ENCODE measurements at places on chromosomes 3 and 15. TPM values are rescaled to one million over a fixed set of nuclear protein-coding genes. Genes with fewer than 3 reads are reported as not detected.
A peak's percentile ranks its signal among the peaks of the same experiment; 100 is the strongest.

- no peak for DNase-seq
Measured at GRCh38 chr3:89434621-89435380, 327.4 kb downstream of the EPHA3 start.

DNA sequence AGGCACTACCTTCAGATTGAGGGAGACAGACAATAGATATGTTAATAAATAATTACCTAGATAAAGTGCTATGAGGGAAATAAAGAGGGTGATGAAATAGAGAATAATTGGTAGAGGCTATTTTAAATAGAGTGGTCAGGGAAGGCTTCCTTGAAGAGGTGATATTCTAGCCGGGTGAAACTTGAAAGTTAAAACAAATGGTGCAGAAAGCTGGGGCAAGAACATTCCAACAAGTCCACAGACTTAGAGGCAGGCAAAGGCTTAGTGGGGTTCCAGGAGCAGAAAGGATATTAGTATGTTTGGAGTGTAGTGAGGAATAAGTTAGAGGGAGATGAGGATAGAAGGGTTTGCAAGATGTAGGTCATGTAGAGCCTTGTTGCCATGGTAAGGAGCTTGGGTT lies 10.1 kb downstream of the HACD3 start:
- no peak for DNase-seq

- DNase-seq = no peak
Measured at GRCh38 chr3:18917923-18918322, 230.4 kb upstream of the KCNH8 start.

- no peak for DNase-seq
Measured at GRCh38 chr3:138781012-138781470, 53.7 kb downstream of the PIK3CB start.

DNA sequence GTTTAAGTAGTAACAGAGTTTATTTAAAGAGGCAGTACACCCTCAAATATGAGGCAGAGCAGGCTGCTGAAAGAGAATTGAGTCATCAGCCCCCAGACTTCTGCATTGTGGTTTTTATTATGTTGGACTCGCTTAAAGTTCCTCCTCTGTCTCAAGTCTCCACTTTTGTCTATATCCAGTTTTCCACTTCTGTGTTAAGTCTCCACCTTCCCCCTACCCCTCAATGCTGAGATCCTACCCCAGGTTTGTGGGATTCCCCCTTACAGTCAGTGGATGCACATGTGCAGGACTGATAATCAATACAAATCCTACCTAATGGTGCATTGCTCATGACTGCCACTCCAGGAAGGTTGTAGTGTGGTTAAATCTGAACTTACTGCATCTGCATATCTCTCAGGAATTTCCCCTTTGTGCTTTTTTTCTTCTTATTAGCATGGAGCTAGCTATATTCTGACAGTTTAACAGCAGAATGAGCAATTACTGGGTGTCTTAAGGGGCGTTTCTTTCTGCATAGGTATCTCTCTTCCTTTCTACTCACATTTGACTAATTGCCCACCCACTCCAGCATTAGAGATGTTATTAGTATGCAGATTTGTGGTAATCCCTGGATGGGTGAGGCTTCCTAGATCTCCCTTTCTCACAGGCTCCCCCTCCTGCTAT lies 11.9 kb upstream of the CD200R1L start:
- no peak for DNase-seq

- no peak for DNase-seq
Measured at GRCh38 chr15:83320404-83320803, 35.9 kb upstream of the BNC1 start.

DNA sequence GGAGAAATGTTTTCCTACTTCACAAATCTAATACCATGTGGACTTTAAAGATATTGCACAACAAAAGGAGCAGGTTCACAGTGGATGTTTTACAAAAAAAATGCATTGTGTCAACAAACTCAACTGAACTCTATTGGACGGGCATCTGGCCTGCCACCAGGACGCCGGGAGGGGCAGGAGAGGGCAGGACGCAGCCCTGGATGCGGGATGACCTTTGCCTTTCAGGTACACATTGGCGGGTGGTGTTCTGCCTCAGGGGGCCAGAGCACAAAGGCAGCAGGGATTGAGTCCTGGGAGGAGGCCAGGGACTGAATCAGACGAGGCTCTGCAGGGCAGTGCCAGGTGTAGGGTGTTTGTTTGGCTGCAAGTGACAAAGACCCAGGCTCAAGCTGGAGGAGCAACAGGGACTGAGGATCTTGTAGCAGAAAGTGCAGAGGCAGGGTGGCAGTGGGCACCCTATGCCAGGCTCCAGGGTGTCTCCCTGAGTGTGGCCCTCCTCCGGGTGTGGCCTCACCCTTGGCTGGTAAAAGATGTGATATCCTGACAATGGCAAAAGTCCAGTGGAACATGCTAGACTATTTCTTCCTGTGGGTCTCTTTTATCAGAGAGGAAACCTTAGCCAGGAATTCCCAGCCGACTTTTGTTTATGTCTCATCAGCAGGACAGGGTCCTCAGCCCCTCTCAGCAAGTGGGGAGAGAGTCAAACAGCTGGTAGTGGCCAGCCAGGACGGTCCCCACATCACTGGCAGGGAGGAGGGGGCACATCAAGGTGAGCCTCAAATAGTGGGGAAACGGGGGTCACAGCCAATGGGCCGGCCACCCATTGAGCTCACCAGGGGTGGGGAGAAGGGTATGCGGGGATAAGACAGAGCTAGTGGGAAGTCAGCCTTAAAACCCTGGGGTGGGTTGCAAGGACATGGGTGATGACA lies 29.7 kb upstream of the KLF13 start:
- no peak for DNase-seq

DNA sequence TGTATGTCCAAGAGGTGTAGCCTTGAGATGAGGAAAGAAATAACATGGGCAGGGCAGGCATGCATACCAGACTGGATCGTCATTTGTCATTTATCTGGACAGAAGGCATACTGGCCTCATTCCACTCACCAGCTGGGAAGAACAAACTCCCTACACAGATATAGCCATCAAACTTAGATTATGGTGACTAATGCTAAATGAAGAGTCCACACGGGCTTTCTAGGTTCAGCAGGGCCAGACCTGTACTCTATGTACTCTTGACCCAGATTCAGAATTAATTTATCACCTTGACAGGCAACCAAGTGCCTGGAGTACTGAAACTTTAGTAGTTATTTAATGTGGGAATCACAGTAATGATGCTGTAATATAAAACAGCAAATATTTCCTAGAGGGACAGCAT lies 164.3 kb upstream of the IL12A start:
- peak; percentile 45 for DNase-seq

DNA sequence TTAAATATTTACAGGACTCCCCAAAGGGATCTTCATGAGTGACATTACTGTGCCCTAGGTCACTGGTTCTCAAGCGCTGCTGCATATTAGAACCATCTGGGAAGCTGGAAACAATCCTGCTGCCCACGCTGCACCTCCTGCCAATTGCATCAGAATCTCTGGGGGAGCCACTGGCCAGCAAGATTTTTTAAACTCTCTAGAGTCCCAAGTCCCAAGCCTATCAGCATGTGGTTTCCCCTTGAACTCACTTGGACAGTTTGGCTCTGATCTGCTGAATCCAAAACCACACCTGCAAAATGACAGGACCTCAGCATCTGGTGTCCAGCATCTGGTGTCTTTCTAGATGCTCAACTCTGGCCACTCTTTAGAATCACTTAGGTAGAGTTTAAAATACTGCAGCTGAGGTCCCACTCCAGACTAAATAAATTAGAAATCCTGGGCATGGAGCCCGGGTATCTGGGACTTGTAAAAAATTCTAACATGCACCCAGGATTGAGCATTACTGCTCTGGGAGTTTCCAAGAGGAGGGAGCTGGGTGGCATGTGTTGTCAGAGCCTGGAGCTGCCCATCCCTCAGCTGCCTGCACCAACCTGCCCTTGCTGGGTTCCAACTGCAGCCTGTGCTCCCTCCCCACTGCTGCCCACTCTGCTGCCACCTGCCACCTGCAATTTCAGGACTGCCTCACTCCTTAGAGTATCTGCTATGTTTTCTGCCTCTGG lies 311.3 kb downstream of the SLC9A9 start:
- DNase-seq = no peak

GRCh38 chr3:132735589-132735988 lies 13.4 kb upstream of the NPHP3 start:
- no peak for DNase-seq

DNA sequence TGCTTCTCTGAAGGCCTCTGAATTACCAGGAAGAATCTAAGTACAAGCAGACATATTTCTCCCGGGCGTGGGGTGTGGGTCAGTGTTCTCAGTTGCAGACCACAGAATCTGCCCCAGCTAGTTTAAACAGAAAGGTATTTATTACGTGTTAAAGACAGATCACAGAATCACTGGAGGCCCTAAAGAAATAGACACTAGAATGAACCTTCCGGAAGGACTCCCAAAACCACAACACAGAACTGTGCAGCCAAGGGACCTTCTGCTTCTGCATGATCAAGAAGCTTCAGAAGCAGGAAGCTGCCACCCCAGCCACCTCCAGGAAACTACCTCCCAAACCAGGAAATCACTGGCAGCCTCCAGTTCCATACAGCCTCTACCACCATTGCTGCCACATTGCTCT lies 32.7 kb upstream of the ZFAND6 start:
- DNase-seq = no peak

DNA sequence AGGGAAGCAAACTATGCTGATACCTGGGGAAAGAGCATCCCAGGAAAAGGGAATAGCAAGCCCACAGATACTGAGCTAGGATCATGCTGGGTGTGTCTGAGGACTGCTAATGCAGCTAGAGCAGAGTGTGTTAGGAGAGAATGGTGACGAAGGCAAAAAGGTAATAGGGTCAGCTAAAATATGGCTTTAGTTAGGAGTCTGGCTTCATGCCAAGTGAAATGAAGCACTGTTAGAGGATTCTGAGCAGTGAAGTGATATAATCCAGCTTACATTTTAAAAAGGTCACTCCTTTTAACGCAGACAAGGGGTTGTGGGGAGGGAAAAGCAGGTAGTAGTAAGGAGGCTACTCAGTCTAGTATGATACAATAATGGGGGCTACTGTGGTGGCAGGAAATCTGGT lies 30.4 kb downstream of the SECISBP2L start:
- DNase-seq = no peak

DNA sequence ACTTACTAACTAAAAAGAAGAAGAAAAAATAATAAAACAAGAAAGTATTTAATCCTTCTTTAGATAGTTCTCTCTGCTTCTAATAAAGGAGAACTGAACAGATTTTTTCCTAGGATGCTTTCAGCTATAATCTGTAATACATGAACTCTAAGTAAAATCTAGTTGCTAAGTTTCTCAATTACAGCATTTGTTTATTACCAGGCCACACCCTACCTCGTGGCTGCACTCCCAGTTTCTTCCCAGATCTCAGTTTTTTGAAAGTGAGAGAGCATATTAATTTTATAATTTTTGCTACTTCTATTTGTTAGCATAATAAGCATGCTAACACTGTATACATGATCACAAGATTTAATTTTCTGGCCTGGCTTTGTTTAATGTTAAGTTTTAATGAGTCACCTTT lies 258.3 kb downstream of the IL5RA start:
- DNase-seq = no peak

DNA sequence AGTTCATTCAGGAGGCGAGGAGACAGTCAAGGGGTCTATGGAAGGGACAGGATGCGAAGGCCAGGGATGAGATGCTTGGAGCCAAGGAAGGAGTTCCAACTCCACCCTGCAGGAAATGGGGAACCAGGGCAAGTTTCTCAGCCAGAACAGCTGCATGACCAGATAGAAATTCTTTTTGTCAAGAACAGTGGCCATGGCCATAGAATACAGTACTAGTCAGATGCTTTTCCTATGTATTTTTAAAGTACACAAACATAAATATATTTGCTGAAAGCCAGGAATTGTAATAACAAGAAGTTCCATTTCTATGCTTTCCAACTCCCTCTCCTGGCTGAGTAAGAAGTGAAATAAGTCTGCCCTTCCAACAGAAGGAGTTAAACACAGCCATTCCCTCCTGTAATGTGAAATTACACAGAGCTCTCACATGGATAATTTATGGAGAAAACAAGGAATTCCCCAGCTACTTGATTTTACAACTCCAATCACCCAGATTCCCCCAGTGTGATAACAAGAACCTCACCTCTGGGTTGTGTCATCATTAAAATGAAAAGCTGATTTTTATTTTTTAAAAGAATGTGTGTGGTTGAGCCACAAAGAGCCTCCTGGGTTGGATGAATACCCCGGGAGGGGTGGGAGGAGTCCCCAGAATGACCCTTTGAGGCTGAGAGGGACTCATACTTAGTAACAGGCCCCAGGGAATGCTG lies 124.6 kb upstream of the ARHGEF3 start:
- no peak for DNase-seq

DNA sequence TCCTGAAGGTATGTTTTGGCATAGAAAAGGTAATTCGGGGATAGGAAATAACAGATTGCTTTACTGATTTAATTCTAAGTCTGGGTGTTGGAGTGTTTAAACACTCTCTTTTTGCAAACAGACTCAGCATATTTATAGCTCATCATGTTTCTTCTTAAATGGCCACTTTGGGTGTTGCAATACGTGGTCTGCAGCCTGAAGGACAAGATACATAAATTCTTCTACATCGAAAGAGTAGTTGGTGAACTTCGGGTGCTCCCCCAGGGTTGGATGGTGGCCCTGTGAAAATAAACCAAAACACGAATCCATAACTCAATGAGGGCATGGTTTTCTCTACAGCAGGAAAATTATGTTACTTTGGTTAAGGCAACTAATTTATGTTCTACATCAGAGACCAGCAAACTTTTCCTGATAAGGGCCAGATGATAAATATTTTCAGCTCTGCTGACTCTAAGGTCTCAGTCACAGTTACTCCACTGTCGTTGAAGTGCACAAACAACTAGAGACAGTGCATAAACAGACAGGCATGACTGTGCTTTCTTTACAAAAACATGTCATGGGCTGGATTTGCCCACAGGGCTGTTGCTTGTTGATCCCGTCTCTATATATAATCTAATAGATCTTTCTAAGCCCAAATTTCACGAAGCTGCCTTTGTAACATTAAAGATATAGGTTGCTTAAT lies 35.9 kb downstream of the EOGT start:
- DNase-seq = no peak

HRH1 gene
- 2.4 TPM for polyA plus RNA-seq

TTLL13 gene
- not detected for polyA plus RNA-seq

GOLGA8R gene
- polyA plus RNA-seq = 4.6 TPM

Data from renal cortex interstitium (tissue), 15 donors.